Cortex of kidney (tissue), 1 donor: ENCODE measurements at places on chromosomes 2 and 18.

GRCh38 chr18:6885992-6886796 is 156.7 kb downstream of the ARHGAP28 start:
- DNase-seq = no peak

DNA sequence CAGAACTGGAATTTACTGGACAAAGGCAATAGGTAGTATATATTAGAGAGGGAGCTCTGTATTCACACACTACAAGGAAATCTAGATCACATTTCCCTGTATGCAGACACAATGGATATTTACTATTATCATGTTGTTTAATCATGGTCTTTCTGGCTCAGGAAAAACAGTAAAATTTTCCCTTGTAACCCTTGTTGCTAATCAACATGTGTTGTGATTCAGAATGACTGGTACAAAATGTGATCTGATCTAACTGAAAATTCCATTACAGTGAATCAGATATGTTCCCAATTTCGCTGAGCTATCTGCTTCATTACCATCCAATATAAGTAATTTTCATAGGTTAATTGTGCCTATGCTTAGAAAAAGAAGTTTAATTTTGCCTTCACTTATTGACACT is 1109.7 kb downstream of the LRP1B start:
- no peak for DNase-seq

DNA sequence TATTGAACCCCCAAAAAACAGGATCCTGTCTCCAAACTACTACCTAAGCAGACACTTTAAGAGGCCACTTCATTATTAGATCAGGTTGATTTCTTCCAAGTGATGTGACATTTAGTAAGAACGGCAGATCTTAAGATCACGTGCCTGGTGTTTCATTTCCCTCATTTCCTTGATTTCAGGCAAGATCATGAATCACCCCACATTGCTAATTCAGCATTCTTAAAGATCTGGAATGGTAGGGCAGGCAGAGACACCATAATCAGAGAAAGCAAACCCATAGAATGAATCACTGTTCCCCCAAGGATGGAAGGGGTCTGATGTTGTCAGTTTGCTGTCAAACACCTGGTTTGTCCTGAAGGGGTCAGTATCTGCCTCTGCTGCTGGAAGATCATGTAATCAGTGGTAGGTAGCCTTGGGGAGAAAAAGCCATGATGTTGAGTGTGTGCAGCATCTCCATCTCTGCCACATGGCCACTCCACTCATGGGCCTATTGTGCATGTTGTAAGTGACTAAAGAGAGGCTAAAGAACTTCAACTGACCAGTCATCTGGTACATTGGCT is 133.9 kb downstream of the ARHGAP15 start:
- DNase-seq = no peak

DNA sequence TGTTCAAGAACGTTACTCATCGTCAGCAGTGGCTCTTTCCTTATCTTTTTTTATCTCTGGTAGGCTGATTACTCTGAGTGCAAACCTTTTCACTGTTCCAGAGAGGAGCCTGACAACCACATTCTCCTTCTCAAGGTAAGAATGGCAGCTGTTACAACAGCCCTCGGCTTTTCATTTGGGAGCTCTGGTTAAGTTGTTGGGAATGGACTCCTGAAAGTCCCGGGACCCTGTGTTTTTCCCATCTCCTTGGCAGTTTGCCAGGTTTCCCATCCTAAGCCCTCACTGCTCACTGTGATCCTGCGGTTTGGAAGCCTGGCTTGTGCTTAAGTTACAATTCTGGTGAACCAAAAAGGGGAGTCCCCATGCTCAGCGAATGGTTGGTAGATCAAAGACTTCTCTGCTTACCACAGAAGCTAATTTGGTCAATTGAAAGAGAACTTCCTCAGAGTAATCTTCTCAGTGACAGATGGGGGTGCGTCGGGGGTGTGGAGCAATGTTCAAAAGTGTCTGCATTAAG is 122.3 kb downstream of the LYPD6B start:
- DNase-seq = no peak

DNA sequence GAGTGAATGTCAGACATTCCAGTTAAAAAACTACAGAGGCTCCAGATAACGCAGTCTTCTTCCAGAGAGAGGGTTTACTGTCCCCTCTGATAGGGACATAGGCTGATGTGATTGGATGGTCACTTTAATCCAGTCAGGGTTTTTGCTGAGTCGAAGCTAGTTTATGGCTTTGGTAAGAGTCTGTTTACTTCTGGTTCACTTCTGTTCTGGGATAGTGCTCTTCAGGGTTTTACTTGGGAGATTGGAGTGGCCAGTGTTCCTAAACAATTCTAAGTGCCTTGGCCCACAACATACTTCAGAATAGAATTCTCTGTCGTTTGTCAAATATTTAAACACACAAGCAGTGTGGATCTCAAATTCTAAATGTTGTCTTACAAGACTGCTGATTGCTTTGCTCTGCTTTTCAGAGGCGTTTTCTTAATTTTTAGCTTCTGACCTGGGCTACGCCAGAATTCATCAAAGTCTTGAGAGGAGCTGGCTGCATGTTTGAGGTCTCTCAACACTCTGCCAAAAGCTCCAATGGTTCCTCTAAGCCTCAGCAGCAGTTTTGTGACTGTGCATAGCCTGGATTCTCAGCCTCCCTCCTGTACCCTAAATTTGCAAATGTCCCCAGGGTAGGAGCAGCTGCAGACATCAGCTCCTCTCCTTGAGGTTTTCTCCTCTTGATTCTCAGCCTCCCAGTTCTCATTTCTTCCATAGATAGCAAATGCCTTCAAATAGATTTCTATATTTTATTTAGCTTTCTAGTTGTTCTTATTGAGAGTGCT is 105.8 kb downstream of the BABAM2 start:
- no peak for DNase-seq

DNA sequence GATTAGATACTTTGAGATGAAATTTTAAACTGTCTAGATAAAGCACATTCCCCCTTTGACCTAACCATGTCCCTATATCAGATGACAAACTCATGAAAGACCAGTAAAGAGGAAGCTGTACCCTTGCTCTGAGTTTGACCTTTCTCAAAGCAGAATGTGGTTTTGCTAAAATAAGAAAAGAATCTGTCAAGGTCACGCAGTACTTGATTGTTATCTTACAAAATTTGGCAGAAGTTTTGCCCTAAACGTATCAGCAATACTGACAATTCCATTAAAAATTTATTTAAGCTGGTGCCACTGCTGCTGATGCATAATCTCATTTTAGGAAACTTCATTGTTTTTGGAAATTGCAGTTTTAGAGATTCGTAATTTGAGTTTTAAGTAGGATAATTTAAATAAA is 31.2 kb upstream of the GALM start:
- DNase-seq = no peak

- no peak for DNase-seq
These were observed 154.1 kb upstream of the CDH19 start for GRCh38 chr18:66757946-66758345.

- DNase-seq = no peak
These were observed 65.7 kb upstream of the ZNF236 start for GRCh38 chr18:76756531-76757253.

DNA sequence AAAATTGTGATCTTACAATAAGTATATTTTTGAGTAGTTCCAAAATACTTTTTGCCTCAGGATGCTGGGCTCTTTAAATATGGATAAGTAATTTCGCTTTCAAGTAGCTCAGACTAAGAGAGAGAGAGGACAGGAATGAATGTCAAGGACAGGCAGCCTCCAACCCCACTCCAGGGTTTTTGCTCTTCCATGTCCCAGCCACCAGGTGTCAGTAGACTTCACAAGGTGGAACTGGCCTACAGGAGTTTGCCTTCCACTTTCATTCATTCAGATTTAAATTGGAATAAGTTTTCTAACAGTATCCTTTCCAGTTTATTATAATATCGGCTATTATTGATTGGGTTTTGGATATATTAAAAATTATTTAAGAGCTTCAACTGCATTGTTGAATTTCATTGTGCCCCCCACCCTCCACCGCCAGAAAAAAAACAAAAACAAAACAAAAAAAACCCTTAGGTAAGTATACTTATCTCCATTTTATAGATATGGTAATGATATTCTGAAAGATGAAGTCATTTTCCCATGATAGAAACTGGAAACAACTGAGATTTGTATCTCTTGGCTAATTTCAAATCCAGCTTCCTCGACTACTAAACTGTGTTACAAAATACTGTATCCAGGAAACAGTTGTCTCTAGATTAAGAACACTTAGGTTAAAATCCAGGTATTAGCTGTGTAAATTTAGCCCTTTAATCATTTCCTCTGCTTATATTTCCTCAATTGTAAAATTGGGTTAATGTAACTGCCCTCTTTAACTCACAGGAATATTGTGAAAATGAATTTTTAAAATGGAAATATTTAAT is 793.1 kb downstream of the ERBB4 start:
- DNase-seq = no peak

GRCh38 chr2:111030260-111030891 is 90.3 kb upstream of the BCL2L11 start:
- DNase-seq = no peak

DNA sequence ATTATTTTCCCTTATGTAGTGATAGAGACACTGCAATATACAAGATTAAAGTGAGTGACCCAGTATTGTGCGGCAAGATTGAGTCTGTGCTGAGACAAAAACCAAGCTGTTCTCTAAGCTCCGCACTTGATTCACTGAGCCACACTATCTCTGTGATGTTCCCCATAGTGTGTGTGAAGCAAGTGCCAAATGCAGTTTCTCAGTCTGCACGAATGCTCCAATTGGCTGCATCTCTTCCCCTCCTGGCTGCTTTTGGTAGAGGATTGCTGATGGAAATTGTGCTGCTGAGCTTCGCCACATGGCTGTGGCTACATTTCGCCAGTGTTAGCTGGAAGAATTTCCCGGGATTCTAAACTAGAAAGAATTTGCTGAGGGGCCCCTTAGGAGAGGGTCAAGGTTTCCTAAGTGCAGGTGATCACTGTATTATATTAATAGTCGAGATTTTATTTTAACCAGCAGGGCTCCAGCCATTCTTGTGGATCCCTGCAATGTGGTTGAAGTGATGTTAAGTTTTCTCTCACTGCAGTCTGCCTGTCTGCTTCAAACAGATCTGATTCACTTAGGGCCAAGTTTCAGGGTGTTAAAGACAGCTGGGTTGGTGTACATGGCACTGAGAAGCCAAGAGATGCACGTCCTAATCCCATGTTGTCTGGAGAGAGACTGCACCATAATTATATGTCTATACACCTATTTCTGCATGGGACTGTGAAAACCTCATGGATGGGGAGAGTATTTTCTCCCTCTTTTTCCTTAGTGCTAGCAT is 317.2 kb downstream of the DCC start:
- no peak for DNase-seq

GRCh38 chr2:195813421-195813820 is 156.4 kb downstream of the SLC39A10 start:
- DNase-seq = no peak

- DNase-seq = no peak
These were observed 171.3 kb downstream of the DNAH6 start for GRCh38 chr2:84687498-84688149.

DNA sequence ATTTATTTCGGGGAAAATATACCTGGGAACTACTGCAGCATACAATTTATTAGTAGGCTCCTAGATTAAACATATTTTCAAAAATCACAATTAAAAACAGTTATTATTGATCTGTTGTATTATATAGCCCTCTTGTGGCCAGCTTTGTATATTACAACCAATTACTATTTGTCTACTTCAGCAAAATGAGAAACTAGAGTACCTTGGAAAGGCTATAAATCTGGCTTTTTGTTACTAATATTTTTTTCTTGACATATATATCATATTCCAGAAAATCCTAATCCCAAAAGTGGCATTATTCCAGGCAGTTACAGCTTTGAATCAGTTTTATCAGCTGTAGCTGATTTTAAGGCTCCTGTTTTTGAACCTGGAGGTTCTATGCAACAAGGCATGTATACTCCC is 101.2 kb downstream of the UBR3 start:
- no peak for DNase-seq

GRCh38 chr2:49241991-49242390 is 87.7 kb upstream of the FSHR start:
- DNase-seq = no peak

DNA sequence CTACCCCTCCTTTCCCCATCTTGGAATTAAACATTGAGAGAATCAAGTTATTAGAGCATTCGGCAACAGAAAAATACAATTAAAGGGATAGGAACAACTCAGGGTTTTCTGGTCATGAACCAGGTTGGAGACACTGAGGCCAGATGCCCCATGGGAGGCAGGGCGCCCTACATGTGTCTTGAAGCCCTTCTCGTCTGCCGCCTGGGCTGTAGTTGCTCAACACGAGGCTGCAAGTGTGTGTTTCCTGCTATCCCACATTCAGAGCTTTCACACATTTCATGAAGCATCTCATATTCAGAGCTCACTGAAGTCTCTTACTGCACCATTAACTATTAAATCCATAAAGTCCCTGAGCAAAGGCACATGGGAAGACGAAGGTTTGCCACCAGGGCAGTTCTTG is 28.8 kb downstream of the TTC39C start:
- no peak for DNase-seq

- DNase-seq = no peak
These were observed 3.4 kb downstream of the CASP8 start for GRCh38 chr2:201263779-201264178.

- no peak for DNase-seq
These were observed 38.3 kb upstream of the GREB1L start for GRCh38 chr18:21203542-21204241.

- DNase-seq = no peak
These were observed 38.4 kb downstream of the ZAP70 start for GRCh38 chr2:97751752-97752151.

GRCh38 chr2:38514603-38515154 is 88.0 kb downstream of the HNRNPLL start:
- no peak for DNase-seq

GRCh38 chr2:181395851-181396250 is 61.3 kb upstream of the ITGA4 start:
- no peak for DNase-seq

DNA sequence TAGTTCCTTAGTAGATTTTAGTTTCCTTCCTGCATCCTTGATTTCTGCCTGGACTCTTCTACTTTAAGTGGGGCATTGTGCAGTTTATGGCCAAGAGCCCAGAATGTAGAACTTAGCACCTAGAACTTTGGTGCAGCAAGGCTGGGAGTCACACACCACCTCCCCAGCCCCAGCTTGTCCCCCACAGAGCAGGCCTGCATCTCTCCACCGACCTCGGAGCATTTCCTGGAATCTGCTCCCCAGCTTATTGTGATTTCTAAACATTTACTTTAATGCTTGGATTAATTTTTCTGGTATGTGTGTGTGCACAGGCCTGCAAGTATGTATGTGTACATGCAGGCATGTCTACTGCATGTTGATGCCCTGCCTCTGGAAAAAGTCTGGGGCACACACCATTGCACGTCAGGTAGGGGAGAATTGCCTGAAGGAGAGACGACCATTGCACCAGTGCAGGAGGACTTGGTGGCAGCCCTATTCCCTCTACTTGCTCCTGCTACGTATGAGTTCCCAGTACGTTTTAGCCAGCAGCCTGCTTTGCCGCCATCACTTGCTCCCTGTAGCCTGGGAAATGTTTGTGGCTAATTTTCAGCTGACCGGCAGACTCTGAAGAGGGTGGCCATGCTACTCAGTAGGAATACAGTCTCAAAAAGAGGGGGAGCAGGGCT is 419.9 kb upstream of the HS6ST1 start:
- no peak for DNase-seq

- no peak for DNase-seq
These were observed 2159.7 kb upstream of the PIK3C3 start for GRCh38 chr18:39795350-39795749.
